ENCODE measurements at places on chromosomes 16 and 17.
A peak's percentile ranks its signal among the peaks of the same experiment; 100 is the strongest.

- DNase-seq: no peak
Measured at GRCh38 chr16:86662195-86662594, 83.8 kb downstream of the FOXL1 start.

DNA sequence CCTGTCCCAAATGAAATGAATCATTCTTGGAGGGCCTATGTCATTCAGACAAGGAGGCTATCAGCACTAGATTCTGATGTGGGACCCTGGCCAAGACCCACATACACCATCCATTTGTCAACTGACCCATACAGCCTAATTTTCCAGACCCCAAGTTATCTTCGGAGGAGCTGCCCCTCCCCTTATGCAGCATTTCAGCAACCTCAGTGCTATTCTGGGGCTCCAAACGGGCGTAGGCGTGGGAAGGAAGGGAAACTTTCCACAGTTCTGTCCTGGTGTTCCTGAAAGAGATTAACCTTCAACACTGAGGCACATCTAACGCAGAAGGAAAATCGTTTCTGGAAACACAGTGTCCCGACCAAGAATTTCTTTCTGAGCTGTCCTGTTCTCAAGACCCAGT lies 86.7 kb downstream of the MYH11 start:
- DNase-seq: no peak

DNA sequence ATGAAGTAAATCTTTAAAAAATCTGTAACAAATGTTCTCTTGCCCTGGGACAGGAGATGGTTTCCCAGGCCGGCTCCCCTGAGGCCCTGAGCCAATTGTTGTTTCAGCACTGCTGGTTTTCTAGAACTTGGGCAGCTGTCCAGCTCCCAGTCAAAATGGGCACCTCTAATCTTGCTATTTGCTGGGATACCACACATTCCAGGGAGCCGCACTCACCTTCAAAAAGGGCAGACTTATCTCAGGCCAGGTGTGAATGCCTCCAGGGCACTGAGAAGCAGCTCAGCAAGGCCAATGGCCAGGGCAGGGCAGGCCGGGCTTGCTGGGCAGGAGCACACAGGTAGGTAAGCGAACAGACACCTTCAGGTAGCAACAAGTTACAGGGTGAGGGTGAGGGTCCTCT lies 24.4 kb downstream of the TRIM16 start:
- no peak for DNase-seq

DNA sequence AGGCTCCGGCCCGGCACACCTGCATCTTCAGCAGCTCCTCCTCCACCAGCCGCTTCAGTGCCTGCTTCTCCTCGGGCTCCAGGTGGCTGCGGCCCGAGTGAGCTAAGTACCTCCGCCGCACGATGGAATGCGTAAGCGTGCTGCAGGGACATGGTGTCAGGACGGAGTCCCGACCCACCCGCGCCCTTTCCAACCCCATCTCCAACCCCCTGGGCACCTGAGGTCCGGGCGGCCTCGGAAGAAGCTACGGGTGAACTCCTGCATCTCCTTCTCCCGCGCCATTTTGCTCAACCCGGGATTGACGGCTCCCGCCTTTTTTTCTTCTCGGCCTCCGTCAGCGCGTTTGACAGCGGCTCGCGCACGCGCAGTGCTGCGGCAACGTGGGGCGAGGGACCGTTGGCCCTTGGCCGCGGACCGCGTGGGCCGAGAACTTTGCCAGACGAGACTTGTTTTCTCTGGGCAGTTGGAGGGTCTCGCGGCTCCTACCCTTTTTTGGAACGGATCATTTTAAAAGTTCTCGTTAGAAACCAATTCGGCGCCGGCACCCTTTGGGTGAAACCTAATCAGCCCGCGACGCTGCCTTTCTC lies at the start of gene HIRIP3:
Gene HIRIP3 (minus strand): TSS at position 294 of the 587 bp plus-strand sequence. CDS start 12 bp downstream, at position 282.
- peak; percentile 80 for DNase-seq

DNA sequence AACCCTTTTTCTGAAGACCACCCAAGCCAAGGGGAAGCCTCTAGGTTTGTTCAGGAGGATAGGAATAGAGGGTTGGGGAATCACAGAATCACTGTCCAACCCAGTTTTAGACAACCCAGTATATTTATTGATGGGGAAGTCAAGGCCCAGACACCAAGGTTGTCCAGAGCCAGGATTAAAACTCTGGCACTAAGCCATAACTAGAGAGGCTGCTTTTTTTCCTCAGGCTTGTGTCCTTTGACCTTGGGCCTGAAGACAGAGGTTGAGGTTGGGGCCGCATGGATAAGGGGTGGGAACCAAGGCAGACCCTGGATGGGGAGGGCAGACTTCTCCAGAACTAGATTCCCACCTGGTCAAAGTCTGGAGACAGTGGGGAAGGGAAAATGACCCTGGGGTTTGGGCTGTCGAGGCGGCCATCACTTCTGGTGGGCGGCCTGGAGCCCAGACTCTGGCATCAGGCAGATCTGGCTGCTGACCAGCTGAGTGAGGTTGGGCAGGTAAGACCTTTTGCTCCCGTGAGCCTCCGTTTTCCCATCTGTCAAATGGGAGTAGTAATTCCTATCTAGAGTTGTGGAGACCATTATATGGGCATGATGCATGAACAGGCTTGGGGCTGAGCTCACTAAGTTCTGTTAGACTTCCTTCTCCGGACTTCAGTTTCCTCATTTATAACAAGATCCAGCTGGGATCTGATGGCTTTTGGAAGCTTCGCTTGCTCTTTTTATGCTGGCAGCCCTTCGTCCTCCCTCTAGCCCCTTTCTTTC lies 17.9 kb downstream of the IGFBP4 start:
- DNase-seq: no peak

- DNase-seq: no peak
Measured at GRCh38 chr17:73021771-73022170, 70.7 kb downstream of the SLC39A11 start.

GRCh38 chr16:79261944-79262552 lies 338.5 kb downstream of the MAF start:
- DNase-seq: no peak

DNA sequence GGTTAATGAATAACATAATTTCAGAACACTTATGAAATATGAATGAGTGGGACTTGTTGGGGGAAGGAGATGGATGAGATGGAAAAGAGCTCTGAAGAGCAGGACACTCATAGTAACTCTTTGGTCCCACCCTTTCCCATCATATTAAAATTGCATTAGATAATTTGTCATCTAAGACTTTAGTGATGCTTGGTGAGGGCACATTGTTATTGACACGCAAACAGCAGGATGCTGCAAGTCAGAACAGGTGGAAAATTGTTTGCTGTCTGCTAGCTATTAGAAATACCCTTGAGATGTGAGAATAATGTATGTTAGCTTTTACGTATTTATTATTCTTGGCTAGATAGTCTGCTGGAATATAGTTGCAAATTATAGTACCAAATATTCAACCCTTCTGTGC lies 75.7 kb downstream of the TANC2 start:
- no peak for DNase-seq

DNA sequence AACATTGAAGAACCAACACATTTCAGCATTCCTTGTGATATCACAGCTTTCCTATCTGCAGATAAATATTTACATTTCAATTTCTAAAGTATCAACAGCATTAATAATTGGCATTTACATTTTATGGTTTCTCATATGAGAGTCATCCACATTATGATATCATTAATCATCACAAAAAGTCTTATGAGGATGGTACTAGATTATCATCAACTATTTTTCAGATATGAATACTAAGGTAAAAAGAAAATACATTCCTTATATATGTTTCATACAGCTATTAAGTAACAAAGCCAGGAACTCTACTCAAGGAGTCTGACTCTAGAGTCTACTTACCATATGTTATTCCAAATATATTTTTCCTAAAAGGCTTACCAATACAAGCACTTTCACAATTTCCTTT lies 40.7 kb downstream of the ABCA5 start:
- DNase-seq: no peak

DNA sequence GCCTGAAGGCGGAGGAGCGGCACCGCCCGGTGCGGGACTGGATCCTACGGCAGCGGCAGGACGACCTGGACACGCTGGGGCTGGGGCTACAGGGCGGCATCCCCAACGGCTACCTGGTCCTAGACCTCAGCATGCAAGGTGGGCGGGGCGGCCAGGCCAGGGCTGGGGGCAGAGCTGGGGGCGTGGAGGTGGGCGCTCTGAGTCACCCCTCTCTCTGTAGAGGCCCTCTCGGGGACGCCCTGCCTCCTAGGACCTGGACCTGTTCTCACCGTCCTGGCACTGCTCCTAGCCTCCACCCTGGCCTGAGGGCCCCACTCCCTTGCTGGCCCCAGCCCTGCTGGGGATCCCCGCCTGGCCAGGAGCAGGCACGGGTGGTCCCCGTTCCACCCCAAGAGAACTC lies 7.9 kb downstream of the MSLN start:
- no peak for DNase-seq

DNA sequence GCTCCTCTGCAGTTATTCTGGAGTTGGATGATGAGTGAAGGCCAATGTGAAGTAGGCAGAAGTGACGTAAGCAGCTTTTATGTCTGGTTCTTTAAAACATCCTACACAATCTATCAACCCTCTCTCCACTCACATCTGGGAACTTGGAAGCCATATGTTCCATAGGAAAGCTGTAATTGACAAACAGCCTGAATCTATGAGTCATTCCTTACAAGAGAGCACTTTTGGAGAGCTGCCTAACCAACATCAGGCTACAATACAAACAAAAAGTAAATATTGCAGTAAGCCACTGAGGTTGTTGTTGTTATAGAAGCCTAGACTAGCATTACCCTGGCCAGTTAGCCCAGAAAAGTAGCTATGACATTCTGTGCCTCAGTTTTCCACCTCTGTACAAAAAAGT lies 5.9 kb downstream of the CCL7 start:
- DNase-seq: no peak

GRCh38 chr16:29710227-29711219 lies 31.5 kb downstream of the QPRT start:
- DNase-seq: no peak

GRCh38 chr17:45849536-45849990 lies 4.9 kb downstream of the SPPL2C start:
- no peak for DNase-seq

DNA sequence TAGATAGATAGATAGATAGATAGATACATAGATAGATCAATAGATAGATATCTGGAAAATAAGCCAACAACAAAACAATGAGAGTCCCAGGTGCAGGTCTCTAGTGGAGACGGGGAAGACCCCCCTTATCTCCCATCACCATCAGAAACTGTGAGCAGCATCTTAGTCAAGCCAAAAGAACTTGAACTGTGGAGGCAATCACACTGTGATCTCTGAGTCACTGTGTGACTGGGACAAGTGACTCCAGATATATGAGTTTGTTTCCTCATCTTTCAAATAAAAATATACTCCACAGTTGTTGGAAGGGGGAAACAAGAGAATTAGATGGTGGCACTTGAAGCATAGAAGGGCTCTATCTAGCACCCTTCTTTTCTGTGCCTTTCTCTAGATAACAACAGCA lies 42.1 kb downstream of the NOG start:
- no peak for DNase-seq

- DNase-seq: no peak
Measured at GRCh38 chr17:76131051-76131691, 9.9 kb downstream of the FOXJ1 start.

- DNase-seq: no peak
Measured at GRCh38 chr17:30241051-30241450, 5.6 kb upstream of the SLC6A4 start.

- no peak for DNase-seq
Measured at GRCh38 chr17:15893658-15894024, 51.3 kb upstream of the ADORA2B start.

GRCh38 chr17:36614933-36615332 lies 13.6 kb downstream of the MRM1 start:
- DNase-seq: no peak

GRCh38 chr17:13520899-13521572 lies 80.7 kb downstream of the HS3ST3A1 start:
- DNase-seq: no peak

GRCh38 chr16:54397838-54398237 lies 111.3 kb upstream of the IRX3 start:
- no peak for DNase-seq

- no peak for DNase-seq
Measured at GRCh38 chr17:1607971-1608320, 20.7 kb downstream of the SLC43A2 start.

GRCh38 chr17:38701504-38702165 lies 3.4 kb upstream of the MLLT6 start:
- peak; percentile 69 for DNase-seq

- DNase-seq: no peak
Measured at GRCh38 chr17:58643147-58643546, 48.7 kb downstream of the TEX14 start.

GRCh38 chr17:61397086-61397842 lies 2.4 kb upstream of the TBX2 start:
- DNase-seq: no peak

GRCh38 chr17:79942591-79943346 lies 92.9 kb downstream of the TBC1D16 start:
- no peak for DNase-seq

DNA sequence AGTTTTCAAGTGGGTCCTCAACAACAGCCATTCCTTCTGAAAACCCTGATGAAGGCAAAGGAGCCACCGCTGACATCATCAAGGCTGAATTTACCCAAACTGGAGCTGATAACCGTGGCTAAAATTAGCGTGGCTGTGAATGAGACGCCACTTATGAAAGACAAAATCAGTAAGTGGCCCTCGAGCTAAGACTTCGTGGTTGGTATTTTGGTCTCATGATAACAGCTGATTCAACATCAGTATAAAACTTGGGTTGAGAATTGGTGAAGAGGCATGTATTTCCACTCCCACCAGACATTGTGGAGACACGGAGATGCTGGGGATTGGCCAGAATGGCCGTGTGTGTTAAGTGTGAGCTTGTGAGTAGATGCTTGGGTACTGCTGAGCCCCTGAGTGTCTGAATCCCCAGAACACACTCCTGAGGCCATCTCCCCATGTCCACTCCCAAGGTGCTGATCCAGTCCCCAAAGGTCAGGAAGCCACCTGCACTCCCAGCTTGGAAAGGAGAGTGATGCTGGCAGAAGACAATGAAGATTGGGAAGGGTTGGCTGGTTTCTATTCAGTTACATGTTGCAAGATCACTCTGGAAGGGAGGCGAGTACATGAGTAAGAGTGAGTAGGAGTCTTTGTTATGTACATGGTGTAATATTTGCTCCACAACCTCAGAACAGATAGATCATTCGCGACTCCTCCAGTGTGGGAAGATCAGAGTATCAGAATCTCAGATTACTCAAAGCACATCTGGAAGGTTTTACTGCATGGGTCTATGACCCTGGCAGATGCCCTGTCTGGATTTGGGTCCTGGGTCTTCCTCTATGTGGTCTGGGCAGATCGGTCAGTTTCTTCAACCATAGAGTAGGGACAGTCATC lies 207.7 kb downstream of the HS3ST3A1 start:
- no peak for DNase-seq

DNA sequence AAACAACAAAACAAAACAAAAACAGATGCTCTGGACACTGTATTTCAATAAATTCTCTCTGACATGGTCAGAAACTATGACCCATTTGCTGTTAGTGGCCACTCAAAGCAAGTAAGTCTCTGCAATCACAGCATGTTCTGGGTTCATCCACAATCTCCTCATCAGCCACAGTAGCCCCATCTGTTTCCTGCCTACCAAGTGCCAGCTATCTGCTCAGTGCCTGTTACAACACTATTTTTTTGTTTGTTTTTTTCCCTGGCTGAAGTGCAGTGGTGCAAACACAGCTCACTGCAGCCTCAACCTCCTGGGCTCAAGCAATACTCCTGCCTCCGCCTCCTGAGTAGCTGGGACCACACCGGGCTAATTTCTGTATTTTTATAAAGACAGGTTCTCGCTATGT lies 137.9 kb downstream of the SOX9 start:
- DNase-seq: no peak
